ENCODE measurements at places on chromosomes 11 and 22.

DNA sequence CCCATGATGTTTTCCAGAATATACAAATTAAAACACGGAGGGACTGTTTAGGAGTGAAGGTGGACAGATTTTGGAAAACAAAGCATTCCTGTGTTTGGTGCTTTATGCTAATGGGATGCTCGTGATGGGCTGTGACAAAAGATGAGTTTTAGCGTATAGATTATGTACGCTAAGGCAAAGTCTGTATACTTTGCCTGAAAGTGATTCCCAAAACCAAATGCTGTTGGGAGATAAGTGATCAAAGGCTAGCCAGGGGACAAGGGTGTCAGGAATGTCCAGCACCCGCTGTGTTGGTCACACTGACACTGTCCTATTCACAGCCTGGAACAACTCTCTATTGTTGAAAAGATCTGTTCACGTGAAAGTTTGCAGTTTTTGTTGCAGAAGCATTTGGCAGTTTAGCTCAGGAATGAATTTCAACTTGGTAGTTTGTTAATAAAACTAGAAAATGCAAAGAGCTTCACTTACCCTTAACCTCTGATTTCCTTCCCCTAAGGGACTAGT is 1.5 kb downstream of the JAM3 start:
- DNase-seq = no peak

GRCh38 chr22:42134100-42135020 is 3.8 kb upstream of the CYP2D6 start:
- DNase-seq = no peak

DNA sequence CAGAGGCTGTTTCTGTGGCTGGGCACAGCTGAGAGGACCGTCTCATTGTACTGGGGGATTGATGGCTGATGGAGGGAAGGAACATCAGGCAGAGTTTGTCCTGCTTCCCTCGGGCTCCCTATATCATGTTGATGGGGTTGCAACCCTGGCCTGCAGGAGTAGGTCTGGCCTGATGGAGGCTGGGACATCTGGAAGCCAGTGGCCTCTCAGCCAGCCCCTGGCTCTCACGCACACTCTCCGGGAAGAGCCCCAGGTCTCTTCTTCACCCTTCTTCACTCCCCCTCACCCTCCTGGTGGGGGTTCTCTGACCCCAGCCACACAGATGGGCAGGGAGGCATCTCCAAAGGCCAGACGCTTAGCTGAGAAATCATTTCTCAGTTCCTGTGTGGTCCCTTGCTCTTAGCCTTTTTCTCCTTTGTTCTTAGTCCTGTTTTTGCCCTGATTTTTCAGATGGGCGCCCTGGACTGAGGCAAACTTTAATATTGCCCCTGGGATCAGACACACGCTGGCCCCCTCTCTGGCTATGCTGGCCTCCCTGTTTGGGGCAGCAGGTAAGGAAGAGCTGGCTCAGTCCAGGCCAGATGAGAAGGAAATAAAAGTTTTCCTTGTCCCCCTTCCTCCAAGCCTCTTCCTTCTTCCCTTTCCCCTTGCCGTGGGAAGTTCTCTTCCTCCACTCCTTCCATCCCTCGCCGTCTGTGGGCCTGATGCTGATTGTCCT is 13.9 kb upstream of the ANO1 start:
- no peak for DNase-seq

GRCh38 chr11:65745049-65745448 is 24.5 kb upstream of the RNASEH2C start:
- DNase-seq = no peak

DNA sequence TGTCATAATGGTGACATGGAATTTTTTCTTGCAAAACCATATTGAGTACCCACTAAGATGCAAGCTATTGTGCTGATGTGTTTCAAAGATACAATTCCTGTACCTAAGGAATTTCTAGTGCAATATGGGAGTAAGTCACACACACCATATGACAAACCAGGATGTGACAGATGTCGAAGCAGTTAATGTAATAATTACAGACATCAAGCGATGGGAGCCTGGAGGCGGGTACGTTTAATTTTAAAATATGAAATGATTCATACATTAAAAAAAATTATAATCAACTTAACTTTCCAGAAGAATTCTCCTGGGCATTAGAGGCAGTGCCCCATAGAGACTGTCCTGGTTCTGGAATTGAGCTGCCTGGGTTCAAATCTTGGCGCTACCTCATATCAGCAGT is 6.0 kb downstream of the SYCE3 start:
- DNase-seq = no peak

DNA sequence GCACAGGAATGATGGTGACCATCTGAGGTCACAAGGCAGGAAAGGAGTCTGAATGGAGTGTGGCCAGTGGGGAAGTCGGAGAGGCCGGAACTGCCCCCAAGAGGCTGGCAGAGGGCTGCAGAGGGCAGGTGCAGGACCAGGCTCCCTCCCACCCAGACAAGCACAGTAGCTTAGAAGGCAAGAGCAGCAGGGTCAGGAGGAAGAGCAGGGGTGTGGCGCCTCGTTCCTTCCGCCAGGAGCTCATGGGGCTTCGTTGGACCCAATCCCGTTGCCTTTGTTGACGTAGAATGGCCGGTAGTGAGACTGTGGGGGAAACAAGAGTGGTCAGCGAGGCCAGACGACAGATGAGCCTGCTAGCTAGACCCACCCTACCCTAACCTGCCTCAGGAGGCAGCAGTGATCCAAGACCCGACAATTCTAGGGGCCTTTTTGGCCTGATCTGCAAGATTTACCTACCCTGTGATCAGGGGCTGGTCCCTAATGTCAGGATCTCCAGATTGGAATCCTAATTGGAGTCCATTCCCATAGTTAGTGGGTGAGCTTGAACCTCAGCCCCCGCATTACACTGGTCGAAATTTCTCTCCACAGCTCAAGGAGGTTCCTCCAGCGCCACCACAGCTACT is 25.6 kb downstream of the TRIM29 start:
- no peak for DNase-seq

DNA sequence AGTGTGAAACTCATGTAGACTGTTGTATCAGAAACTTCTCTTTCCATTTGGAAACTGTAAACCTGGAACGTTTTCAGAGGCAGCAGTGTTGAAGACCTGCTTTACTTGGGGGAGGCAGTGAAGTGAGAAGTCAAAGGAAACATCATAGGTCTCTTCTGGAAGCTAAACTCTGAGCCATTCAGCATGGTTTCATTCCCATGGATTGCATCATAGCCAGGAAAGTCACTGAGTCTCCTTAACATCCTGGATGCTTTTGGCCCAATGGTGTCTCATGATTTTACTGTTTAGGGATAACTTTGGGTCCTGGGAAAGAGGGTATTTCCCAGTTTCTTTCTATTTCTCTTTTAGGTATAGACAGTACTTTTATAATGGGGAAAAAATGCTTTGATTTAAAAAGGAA is 153.2 kb upstream of the E2F8 start:
- DNase-seq = no peak

DNA sequence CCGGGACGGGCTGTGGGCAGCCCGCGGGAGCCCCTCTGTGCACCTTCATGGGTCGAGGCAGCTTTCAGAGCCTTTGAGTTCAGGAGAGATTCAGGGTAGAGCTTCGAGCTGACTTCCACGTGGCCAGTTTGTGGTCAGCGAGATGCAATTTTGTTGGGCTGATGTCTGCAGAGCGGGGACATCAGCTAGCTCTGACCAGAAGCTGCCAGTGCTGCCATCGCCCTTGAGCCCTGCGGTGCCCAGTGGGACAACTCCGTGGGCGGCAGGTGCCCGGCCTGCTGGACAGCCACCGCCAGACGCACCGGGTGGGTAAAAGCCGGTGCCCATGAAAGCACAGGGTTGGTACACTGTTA is 719 bp downstream of the TALDO1 start:
- DNase-seq = no peak

DNA sequence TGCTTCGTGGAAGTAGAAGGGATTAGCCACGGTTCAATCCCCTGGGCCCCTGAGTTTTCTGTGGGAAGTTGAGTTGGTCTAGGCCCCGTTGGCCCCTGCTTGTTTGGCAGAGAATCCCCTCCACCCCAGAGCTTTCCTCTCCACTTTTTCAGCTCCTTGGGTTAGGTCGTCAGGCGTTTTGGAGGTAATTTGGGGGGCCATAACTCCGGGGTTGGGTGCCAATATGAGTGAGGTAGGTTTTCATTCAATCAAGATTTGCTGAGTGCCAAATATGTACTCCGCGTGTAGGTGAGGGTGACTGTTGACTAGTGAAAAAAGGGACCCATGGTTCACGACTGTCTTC is 590 bp downstream of the ATG13 start:
- DNase-seq = no peak

DNA sequence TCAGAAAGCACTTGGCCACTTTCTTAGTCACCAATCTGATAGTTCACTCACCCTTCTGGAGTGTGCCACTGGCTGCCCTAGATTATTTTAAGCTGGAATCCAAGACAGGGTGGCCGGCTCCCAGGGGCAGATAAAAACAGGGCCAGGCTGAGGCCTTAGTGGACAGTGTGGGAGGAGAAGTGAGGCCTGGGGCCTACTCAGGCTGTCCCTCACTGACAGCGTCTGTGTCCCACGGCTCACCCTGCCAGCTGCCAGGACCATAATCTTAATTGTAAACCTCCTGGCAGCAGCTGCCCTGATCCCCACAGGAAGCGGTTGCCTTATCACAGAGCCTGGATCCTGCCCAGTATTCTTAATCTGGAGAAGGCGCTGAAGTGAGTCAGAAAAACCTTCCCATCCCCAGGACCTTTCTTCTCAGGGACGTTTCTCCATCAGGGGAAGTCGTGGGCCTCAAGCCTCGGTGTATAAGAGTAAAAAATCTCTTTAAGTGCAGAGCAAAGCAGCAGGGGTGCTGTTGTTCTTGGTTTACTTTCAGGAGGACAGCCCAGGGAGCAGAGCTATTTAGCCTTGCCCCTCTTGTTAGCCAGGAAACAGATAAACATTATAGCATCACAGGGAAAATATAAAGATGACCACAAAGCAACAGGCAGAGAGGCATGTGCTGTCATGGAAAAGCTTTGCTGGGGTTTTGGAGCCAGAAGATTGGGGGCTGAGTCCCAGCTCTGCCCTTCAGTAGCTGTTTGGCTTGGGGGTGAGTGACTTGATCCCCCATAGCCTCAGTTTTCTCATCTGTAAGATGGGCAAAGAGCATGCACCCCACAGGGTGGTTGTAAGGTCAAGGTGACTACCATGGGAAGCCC is 39.6 kb downstream of the TSPAN18 start:
- DNase-seq = no peak

DNA sequence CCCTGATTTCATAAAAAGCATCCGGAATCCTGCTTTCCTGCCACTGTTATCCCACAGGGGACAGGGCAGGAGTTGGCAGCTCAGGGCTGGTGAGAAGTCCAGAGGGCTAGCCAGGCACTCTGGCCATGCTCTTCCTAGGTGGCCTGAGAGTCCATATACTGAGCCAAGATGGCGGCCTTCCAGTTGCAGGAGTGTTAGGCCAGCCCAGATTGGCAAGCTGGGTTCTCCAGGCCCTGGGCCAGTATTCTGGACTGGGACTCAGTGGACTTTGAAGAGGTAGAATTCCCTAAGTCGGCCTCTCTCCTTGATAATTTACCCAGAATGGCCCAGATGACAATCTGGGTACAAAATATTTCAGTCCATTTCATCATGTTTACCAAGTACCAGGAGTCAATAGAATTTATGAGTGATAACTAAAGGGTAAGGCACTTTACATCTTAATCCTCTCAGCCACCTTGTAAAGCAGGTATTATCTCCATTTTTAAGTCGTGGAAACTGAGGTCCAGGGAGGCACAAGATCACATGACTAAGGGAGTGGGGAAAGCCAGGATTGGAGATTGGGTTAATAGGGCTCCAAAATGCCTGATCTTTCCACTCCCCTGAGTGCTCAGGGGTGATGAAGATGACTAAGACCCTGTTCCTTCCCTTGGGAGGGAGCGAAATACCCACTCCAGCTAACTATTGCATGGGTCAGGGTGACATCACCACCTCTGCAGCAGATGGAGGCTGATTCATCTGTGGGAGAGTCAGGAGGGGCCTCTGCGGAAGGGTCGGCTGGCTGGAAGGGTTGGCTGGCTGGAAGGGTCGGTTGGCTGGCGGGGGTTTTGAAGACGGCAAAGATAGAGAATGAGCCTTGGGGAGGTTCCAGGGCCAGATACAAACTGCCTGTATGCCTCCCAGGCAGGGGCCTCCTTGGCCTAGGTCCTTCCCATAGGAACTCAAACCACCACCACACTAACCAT is 1.2 kb upstream of the MICALL1 start:
- no peak for DNase-seq

DNA sequence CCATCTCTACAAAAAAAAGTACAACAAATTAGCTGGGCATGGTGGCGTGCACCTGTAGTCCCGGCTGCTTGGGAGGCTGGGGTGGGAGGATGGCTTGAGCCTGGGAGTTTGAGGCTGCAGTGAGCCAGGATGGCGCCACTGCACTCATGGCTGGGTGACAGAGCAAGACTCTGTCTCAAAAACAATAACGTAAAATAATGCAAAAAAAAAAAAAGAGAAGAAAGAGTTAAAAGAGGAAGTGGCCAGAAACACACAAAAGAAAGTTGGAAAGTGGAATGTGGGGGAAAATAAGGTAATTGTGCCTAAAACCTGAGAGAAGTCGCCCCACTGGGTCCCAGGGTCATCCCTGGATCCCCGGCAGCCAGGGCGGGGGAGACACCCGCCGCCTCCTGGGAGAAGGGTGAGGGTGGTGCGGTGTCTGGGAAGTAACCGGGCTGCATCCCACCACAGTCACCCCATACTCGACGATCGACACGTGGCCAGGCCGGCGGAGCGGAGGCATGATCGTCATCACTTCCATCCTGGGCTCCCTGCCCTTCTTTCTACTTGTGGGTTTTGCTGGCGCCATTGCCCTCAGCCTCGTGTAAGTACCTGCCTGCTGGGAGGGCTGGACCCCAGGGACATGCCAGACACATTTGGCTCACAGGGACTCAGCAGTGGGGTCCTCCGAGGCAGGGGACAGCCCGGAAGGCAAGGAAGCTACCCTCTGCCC is 8.1 kb downstream of the UPK3A start:
- DNase-seq = no peak

DNA sequence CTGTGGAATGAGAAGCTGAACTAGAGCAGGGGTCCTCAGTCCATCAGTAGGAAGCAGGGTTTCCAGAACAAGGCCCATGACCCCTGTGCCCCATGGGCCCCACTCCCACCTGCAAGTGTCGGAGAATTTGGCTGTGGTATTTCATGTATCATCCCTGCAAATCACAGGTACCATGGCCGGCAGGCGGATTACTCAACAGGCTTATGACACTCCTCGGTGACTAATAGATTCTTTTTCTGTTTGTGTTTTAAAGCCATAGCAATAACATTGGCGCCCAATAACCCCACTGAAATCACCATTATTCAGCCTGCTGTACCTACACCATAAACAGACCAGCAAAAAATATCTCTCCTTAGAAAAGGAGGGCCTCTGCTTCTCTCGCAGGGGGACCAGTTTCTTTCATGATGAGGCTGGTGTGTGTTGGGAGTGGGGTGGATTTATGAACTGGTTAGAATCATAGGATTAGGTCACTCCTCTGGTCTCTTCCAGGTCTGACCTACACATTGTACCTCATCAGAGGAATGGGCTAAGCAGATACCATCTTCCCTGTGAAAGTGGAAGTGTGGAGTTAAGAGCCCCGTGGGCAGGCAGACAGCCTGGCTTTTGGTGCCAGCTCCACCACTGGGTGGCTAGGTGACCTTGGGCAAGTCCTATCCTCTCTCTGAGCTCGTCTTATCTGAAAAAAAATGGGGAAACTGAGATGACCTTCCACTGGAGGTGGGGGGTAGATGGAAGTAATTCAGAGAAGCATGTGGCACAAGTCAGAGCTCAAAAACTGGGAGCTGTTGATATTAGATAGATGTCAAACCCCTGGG is 60.2 kb upstream of the WNT11 start:
- no peak for DNase-seq
